Coronary artery (tissue), 2 donors: ENCODE measurements at places on chromosomes 16 and 17.
A peak's percentile ranks its signal among the peaks of the same experiment; 100 is the strongest.

DNA sequence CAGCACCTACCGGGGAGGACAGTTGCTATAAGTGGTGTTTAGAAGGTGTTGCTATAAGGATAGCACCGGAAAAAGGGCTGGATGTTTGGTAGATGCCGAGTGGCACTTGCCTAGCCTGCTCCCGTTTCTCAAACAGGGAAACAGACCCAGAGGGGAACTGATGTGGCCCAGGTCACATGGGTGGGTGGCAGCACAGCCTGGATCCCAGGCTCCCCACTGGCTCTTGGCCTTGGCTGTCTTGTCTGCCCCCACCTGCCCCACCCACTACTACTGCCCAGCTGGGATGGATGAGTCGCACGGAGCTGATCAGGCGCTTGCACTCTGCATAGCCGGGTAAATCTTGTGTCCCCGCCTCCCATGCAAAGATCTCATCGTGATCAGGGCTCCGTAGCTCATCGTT, 7.2 kb downstream of the SMTNL2 start:
- no peak for DNase-seq

DNA sequence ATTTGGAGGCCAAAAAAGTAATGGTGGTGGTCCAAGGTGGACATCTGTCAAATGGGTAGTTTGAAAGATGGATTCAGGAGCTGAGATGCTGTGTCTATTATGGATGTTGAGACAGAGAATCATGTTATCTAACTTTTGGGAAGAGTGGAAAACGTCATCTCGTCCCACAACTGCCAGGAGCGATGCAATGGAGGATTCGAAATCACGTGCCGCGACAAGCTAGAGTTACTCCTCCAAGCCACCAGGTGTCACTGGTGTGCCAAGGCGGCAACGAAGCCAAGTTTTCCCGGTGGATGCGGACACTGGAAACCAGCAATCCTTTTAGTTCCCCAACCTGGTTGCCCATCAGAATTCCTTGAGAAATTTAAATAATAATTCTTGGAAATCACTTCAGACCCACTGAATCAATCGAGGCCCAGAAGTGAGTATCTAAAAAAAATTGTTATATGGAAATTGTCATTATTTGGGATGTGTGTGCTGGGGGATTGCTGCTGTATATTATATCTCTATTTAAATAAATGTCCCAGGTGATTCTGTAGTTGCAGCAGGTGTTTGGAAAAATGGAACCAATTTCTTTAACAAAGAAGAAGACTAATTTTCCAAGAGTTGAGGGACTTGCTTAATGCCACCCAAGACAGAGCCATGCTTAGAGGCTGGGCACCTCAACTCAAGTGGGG, 206.1 kb downstream of the HAPSTR1 start:
- DNase-seq, result no peak

- no peak for DNase-seq
Observed at GRCh38 chr16:4548124-4548523, 8.0 kb upstream of the C16orf96 start.

GRCh38 chr16:29230671-29231096, 175.8 kb downstream of the NPIPB11 start:
- DNase-seq, result no peak

- DNase-seq, result no peak
Observed at GRCh38 chr17:36752096-36752888, 150.9 kb downstream of the MRM1 start.

DNA sequence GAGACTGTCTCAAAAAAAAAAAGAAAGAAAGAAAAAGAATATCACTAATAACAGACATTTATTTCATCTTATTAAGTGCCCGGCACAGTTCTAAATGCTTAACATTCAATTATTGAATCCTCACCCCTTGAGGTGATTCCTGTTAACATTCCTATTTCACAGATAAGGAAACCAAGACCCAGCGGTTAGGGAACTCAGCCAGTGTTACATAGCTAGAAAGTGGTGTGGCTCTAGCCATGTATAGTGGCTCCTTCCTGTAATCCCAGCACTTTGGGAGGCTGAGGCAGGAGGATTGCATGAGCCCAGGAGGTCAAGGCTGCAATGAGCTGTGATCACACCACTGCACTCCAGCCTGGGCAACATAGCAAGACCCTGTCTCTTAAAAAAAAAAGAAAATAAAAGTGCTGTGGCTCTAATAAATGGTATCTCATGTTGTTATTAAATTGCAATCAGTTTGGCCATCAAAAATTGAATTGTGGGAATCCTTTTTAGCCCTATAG, 28.1 kb downstream of the ZNRF1 start:
- DNase-seq, result no peak

GRCh38 chr17:80720610-80721577, 176.3 kb downstream of the RPTOR start:
- DNase-seq, result no peak

- DNase-seq, result no peak
Observed at GRCh38 chr17:41451154-41451728, 10.5 kb upstream of the KRT38 start.

GRCh38 chr16:49194537-49195236, 87.0 kb downstream of the CBLN1 start:
- DNase-seq, result no peak

DNA sequence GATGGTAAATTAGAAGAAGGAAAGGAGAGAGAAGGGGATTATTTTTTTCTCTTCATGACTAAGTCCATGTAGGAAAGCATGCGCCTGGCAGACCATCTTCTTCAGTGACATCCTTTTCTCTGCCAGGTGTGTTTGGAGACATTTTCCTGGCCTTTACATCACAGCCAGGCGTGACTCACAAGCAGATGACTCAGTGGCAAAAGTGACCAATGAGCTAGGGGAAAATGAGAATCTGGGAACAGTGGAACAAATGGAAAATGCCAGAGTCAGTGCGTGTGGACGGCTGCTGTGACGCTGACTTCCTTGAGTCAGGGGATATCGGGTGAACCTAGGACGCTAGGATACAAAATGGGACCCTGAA, 9.4 kb downstream of the KIAA0513 start:
- no peak for DNase-seq

GRCh38 chr16:75193730-75194444, 13.1 kb downstream of the CTRB2 start:
- DNase-seq, result peak; percentile 54

DNA sequence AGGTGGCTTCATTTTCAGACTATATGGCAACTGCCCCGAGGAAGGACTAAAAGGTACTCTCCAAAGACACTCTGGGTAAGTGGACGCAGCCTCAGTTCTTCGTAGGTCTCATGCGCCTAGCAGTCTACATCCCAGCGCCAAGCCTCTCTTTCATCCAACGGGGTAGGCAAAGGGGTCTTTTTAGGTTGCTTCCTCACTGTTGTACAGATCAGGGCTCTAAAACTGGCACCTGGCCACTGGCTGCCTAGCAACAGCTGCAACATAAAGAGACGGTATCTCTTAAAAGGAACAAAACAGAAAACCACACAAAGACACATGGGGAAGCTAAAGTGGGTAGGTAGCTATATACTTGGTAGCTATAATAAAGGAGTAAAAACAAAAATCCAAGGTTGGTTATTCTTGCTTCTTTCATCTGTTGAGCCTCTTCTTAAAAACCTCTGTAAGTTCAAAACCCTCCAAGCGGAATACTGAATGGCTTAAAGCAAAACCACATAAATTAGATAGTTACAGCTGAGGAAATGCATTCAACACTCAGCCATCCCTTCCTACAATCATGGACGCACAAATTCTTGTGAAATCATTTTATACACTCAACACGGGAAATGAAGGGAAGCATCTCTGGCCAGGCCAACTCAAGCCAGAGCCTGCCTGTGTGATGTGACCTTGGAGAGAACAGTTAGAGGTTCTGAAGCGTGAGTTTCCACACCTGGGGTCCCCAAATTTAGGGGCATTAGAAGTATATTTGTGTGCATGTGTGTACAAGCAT, 22.7 kb downstream of the CYTH1 start:
- DNase-seq, result no peak

DNA sequence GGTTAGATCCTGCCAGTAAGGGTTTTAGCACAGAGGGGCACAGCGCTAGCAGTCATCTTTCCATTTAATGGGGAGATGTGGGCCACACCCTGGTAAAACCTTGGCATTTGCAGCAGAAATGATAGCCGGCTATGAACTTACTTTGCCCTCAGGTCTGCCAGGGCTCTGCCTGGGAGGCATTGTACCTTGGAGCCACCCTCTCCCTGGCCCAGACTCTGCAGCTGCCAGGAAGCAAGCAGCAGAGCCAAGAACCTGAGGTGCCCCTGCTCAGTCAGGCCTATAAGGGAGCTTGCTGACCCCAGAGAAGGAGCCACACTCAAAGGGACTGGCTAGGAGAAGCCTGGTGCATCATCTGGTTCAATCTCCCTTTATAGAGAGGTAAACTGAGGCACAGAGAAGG, 23.7 kb upstream of the PHF12 start:
- DNase-seq, result no peak

DNA sequence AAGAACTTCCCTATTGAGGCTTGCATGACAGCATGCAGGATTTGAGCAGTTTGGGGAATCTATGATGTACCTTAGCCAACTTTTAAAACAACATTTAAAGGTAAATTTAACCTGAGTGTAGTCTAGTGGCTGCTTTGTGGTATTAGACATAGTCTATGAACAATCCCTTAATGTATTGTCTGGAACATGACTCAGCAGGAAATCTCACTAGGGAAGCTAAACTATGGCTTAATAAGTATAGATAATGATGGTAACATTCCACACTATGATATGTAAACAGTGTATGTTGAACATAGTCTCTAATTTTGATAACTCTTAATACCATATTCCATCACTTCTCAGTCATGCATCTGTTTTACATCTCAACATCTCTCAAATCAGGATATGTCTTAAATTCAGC, 52.1 kb upstream of the SLC12A3 start:
- DNase-seq, result no peak

DNA sequence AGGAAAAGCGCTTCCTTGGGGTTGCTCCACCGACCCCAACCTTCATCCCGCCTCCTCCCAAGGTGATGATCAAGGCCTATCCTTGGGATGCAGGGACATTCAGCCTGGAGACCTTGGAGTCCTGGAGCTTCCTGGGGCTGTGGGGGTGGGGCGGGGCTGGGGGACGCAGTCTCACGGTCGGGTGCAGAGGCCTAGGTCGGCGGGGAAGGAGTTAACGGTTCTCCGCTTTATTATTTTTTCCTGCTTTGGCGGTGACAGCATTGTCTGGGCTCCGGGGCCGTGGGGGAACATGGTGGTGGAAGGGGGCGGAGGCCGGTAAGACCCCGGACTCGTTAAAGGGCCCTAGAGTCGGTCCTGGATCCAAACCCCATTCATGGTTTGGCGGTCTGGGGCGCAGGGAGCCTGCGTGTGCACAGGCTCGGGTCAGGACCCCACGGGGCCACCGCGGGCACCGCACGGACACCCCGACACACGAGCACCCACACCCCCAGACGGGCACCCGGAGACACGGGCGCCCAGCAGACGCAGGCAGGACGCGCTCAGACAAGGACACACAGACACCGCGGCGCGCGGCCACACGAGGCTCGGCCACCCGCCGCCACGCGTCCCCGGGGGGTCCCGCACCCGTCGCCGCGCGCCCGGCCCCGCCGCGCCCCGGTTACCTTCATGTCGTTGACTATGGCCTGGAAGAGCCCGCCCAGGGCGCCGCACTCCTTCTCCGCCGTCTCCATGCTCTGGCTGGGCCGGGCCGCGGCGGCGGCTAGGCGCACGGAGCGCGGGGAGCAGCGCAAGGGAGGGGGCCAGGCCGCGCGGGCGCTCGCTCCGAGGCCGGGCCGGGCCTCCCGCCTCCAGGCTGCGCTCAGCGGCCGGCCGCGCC, 554 bp downstream of the MTSS2 start:
- no peak for DNase-seq

DNA sequence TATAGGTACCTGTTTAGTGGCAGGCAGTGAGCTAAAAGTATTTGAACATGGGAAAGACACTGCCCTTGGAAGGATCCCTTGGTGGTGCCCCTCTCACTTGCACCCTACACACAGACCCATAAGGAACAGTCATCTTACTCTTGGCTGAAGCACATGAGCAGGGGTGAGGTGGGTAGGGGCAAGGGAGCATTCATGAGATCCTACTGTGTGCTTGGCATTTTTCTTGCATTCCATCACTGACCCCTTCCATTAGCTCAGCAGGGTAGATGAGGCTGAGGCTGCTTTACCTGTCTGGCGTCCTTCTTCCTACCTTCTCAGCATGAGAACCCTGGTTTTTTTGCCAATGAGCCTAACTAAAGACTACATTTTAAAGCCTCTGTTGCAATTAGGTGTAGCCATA, 48.3 kb downstream of the CCT6B start:
- no peak for DNase-seq

DNA sequence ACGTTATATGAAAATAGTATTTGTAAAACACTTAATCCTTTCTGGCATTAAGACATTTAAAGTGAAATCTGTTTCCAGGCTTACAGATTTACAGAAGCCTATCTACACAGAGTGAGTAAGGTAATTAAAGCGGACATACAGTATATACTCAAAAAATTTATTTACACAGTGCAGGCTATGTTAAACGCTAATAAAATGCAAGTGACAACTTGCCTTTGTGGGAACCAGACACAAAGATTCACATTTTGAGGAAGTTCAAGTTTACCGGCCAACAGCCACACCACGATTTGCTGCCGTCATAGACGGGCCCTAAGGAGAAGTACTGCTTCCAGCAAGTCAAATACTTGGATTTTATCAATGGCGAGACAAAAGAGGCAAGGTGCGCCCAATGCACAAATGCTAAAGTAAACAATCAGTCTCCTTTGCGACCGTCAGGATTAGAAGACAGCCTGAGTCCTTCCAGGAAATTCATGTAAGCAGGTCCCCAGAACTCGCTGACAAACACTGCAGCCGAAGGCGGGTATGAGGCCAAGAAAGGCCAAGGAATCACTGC, 801 bp downstream of the VPS35 start:
- no peak for DNase-seq

DNA sequence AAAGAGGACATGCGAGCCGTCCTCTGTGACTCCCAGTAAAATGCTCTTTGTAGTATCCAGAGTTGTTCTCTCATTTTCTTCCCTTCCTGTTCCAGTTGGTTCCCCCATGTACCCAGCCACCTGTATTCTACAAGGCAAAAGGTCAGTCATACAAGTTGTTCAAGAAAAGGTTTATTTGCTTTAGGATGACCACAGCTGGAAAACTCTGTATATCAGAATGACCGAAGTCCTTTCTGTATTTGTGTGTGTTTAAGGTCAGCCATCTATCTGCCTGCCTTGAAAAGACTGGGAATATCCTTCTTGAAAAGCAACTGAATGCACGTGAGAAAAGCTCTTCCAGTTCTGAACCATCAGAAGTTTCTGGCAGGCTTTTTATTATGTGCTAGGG, 8.4 kb downstream of the CCL16 start:
- no peak for DNase-seq

- DNase-seq, result no peak
Observed at GRCh38 chr17:67253384-67253783, 8.4 kb upstream of the HELZ start.

GRCh38 chr16:57795431-57795878, 6.8 kb downstream of the KIFC3 start:
- DNase-seq, result no peak

DNA sequence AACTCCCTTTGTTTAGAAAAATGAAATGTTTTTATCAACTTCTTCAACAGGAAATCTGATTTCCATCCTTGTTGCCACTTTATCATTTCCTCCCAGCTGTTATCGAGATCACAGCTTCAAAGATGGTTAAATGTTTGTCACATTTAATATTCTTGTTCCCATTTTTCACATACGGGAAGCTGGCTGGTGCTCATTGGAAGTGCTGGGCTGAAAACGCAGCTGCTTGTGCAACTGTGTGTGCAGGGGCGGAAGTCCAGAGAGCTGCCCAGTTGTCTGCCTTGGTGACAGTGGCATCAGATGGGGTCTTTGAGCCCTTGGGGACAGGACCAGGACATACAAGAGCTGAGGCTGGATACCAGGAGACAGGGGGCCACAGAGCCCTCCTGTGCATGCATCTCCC, 549.2 kb upstream of the CDH11 start:
- no peak for DNase-seq
